ENCODE measurements at places on chromosomes 13 and 19.

DNA sequence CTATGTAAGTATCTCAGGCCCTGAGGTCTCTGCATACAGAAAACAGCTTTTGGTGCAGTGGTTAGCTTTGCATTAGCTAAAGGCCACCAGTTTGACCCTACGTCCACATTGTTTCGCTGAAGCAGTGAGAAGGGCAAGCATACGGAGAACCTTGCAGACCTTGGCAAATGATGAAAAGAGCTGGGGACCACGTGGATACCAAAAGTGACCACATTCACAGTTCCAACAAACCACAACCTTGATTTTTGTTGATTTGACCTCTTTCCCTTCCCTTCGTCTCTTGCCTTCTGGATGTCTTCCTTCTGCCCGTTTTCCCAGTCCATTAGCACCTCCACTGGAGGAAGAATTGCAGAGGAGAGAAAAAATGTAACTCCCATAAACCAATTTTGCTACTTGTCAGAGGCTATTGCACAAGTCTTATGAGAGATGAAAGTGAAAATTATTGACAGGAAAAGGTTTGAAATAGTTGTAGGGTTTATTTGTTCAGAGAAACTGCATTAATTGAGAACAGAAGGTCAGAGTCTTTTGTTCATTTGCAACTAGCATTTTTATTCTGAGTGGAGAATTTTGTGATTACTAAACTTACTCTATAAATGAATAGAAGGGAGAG, 293.9 kb upstream of the HTR2A start:
- no peak for DNase-seq

- no peak for DNase-seq
These were observed 10.9 kb downstream of the MEDAG start for GRCh38 chr13:30916991-30917390.

- no peak for DNase-seq
These were observed 153.9 kb downstream of the MIPEP start for GRCh38 chr13:23735329-23735728.

- no peak for DNase-seq
These were observed 922 bp downstream of the EBPL start for GRCh38 chr13:49690133-49690994.

DNA sequence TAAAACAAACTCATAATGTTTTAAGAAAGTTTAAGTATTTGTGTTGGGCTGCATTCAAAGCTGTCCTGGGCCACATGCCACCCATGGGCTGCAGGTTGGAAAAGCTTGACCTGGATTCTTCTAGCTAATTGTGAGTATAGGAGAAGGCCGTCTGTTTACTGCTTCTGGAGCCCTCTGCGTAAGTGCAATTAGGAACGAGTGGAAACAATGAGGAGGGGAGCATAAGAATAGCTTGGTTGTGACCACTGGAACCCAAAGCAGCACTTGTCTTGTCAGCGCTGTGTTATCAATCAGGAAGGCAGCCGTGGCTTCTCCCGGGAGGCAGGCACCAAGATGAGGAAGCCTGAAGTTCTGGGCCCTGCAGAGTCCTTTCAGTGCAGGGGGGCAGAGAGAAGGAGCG, 110.4 kb upstream of the MBNL2 start:
- no peak for DNase-seq

DNA sequence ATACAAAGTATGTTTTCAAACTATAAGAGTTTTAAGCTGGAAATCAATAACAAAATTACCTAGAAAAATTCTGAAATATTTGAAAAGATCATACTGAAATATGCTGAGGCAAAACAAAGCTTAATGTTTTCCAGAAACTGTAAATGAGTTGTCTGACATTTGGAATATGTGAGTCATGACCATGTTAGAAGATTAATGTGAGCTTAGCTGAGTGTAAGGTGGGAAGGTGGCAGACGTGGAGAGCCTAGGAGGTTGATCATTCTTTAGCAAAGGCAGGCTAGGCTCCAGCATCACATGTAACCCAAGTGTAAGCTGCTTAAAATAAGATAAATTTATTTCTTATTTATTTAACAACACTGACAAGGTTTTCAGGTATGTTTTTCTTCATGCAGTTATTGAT, 2086.1 kb upstream of the PCDH20 start:
- no peak for DNase-seq

DNA sequence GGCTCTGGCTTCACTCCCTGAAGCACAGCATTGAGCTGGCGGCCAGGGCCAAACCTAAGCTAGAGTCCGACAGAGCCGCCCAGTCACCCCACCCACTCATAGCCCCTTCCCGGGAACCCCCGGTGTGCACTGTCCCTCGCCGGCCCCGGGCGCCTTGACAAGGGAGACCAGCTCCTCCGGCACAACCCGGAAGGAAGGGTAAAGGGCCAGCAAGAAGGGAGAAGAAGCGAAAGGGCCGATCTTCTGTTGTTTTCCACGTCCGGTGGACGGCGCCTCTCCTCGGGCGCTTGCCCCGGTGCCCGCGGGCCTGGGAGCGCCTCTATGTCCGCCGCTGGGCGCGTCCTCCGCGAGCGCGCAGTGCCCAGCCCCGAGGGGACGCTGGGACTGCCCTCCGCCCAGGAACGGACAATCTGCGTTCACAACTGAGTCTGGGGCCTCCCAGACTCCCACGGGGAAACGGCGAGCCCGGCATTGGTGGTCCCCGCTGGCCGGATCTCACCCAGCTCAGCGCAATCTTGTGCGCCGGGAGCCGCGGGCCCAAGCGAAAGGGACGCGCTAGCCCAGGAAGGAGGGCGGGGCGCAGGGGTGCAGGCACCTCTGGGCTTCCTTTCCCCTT, 172.5 kb upstream of the MIR17HG start:
- DNase-seq: no peak

DNA sequence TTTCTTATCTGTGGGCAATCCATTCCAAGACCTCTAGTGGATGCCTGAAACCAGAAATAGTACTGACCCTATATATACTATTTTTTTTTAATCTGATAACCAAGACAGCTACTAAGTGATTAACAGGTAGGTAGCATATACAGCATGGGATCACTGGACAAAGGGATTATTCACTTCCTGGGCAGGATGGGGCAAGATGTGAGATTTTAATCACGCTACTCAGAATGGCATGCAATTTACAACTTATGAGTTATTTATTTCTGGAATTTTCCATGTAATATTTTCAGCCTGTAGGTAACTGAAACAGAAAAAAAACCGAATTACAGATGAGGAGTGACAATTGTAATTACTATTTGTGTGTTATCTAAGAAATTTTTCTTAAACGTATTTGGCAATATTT, 41.2 kb downstream of the ZIC2 start:
- DNase-seq: no peak
